T follicular helper cell (primary cell): ENCODE measurements at places on chromosomes 7 and 10.

- no peak for DNase-seq
Measured at GRCh38 chr7:76394957-76395356, 14.5 kb downstream of the SSC4D start.

GRCh38 chr7:107632492-107632865, 28.1 kb upstream of the SLC26A4 start:
- DNase-seq, result no peak

GRCh38 chr10:103692436-103692951, 162.9 kb downstream of the SH3PXD2A start:
- DNase-seq, result no peak

DNA sequence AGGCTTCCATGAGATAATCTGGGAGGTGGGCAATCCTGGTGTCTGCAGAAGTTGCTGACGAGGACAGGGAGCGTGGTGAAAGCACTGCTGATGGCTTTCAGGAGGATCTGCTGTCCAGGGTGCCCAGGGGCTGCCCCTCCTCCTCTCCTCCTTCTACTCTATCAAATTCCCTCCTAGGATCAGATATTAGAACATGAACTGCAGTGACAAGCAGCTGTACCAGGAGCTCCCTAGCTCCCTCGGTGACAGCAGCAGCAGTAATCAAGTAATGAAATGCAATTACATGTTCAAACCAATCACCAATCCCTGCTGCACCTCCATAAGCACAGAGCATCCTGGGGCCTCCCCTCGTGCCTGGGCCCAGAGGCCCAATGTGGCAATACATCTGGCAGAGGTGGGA, 46.9 kb downstream of the GRID1 start:
- DNase-seq, result no peak

GRCh38 chr10:3623746-3624145, 161.3 kb downstream of the KLF6 start:
- no peak for DNase-seq
